ENCODE measurements at places on chromosomes 5 and 9.
A peak's percentile ranks its signal among the peaks of the same experiment; 100 is the strongest.

DNA sequence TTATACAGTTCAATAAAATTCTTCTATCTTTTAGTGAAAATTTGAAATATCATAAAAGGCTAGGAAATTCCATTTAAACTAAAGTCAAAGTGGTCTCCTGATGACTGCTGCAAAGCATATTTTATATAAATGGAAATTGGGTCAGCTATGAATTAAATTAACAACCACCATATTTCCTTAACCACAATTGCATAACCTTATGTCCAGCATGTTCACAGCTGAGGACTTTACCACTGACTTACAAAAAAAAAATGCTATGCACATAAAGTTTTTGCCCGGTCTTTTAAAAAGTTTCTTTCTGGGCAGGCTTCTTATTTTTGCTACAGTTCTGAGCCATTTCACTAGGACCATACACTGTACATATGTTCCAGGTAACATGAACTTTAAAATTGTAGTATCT is 208.6 kb upstream of the RGMB start:
- peak; percentile 46 for DNase-seq

DNA sequence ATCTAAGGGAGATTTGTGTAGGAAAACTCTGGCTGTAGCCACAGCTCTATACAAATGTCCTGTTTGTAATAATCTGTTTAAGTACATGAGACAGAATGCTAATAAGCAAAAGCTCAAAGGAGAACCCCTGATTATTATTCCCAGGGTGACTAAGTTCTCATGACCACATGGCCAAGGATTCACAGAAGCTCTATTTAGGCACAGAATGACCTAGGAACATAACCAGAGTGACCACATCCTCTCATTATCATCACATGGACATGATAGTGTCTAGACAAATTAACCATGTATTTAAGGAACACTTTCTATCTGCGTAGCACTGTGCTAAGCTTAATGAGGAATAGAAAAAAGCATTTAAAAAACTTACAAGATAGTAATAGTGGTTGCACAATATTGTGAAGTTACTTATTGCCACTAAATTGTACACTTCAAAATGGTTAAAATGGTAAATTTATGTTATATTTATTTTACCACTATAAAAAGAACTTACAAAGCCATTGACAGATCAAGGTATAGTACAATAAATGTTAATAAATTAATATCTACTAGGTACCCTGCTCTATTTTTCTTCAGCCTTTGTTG is 56.3 kb downstream of the STX17 start:
- peak; percentile 52 for DNase-seq

GRCh38 chr9:113645227-113645977 is 181.9 kb downstream of the RGS3 start:
- DNase-seq: no peak

DNA sequence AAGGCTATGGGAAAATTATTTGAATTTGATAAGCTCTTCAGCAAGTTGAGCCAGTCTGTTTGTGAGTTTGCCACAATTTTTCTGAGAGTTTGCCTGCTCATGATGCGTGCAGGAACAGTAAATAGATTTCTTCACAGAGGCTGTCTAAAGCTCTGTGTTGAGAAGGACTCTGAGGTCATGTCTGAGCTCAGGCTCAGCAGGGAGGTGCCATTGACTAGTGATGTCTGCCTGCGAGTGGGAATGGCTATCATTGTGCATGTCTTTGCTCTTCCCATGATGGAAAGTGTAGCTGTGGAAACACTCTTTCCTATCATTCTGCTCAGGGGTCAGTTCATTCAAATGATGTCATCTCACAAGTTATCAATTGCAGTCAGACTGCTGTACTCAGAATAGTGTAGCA is 142.8 kb downstream of the RASEF start:
- DNase-seq: no peak

DNA sequence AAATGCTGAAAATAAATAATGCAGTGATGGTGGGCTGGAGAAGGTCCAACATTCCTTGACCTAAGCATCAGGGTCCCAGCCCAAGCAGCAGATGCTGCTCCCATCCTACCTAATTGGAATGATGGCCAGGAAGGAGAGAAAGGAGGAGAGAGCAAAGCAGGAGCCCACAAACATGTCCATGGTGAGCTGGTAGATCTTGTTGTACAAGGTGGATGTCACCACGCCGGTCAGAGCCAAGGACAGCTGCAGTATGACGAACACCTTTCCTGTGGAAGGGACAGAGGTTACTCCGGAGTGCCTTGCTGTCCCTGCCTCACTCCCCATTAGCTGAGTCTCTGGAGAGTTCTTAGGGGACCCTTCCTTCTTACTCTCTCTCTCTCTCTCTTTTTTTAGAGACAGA is 4.3 kb downstream of the SLC46A2 start:
- DNase-seq: no peak

DNA sequence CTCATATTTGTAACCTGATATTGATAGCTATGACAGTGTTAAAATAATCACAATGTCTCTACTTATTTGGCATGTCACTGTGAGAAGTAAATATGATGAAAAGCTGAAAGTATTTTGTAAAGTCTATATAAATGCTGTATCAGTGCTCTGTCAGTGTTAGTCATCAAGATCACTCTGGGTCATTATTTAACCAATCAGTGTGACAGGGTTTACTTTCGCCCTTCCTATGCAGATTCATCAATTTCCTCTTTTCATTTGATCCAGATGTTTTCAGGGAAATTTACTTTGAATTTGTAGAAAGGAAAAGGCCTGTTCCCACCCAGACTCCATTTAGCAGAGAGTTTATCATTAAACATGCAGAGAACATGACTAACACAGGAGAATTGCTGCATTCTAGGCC is 9.9 kb upstream of the PCSK5 start:
- DNase-seq: no peak

Data from amniotic epithelial cell (primary cell).